ENCODE measurements at places on chromosomes 1 and 21.

DNA sequence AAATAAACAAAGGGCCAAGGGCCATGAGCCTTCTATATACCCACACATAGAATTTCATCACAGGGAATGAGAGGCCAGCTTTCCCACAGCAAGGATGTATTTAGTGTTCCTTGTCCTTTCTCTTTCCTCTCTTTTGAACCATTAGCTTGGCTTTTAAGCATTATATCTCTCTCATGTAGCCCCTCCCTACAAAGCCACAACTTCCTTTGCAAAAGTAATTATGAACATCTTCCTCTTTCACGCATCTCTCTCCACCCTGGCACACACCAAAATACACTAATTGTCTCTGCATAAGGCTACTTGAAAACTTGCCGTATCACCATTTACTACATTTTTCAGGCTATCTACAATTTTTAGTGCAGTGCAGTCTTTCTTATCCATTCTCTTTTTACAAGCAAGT lies 1.9 kb upstream of the AK5 start:
- DNase-seq, result no peak

DNA sequence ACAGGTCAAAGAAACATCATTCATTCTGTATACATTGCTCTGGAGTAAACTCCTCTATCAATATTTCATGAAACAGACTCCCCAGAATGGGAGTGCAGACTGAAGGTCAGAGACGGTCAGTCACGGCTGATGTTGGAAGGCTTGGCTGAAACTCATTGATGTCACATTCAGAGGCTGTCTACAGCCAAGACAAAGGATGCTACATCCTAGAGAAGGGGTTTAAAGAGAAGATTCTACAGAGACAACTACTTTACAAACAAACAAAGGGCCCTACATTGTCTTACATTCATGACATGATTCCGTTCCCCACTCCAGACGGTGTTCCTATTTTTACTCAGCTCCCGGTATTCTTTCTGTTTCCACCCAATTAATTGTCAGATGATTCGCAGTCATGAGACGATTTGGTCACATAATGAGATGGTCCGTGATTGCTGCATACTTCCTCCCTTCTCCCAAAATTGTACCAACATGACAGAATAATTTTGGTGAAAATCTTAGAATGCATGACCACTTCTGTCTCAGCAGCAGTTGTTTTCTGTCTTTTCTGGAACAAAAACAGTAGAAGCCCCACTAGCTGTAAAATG lies 73.8 kb upstream of the VAV3 start:
- DNase-seq, result no peak

DNA sequence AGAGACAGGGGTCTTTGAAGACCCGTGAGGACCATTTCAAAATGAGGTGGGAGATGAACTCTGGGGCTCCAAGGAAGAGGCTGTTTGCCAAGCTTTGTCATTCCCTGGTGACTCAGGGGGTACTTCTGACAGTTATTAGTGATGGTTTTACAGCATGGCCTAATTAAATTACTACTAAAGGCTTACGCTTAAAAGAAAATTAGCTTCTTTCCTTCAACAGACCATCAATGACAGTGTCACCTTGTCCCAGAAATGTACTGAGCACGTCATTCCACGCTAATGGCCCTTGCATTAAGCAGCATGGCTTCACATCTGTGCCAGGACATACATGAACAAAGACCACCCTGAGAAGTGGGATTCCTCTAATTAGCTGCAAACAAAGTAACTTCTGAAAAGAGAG lies 5.1 kb upstream of the UTS2 start:
- DNase-seq, result no peak

- DNase-seq, result no peak
Observed at GRCh38 chr1:155318082-155318481, 2.6 kb upstream of the RUSC1 start.

GRCh38 chr1:231990388-231990787 lies 363.8 kb downstream of the DISC1 start:
- DNase-seq, result no peak

DNA sequence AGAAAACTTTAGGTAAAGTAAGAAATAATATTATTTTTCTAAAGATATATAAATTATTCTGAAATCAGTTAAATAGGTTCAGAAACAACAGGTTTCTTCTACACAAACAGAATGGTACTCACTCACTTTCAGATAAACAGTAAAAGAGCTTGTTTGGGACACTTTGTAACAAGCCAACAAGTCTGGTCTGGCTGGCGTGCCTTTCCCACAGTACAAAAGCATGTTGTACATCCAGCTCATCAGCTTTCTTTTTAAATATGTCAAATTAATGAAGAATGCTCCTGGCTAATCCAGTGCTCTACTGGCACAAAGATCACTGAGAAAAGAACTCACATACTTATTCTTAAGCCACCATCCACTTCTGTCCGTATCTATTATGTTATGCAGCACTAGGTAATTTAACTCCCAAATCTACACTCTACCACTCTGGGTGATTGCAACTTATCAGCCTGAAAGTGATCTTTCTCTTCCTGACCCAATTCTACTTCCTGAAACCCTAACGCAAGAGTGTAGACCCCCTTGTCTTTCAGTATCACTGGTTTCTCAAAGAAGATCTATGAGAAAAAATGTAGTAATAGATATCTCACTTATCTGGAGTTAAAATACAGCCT lies 32.6 kb downstream of the TRIT1 start:
- DNase-seq, result no peak

DNA sequence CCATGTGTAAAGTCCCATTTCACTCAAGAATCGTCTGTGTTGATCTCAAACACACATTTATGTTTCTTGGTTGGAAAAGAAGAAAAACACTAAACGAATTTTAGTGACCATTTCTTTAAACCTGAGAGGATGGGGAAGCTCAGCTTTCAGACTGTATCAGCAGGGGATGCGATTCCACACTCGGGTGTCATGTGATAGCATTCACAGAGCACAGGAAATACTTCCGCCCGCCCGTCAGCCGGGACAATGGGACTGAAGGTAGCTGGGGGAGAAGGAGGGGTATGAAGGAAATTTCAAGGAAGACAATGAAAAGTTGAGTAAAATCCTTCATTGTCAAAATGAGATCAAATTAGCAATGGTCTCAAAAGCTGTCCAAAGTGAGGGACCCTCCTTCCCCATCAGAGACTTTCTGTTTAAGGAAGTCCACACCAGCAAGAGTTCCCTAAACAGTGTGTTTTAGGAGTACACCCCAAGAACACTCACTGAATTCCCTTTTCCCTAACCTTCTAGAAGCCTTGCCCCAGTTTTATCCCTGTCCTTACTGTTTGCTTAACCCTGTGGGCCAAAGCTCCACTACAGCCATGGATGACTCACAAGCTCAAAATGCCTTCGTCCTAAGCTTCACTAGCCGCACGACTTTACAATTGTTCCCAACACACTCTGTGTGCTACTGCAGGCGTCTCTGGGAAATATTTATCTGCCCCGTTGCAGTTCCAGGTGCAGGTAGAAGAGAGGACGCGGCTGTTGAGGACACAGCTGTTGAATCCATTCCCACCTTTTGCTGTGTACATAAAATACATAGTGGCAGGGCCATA lies 51.4 kb upstream of the SIM2 start:
- DNase-seq, result no peak

GRCh38 chr1:188949701-188950100 lies 1528.0 kb downstream of the BRINP3 start:
- no peak for DNase-seq

- no peak for DNase-seq
Observed at GRCh38 chr1:85463731-85464496, 1.0 kb downstream of the DDAH1 start.

DNA sequence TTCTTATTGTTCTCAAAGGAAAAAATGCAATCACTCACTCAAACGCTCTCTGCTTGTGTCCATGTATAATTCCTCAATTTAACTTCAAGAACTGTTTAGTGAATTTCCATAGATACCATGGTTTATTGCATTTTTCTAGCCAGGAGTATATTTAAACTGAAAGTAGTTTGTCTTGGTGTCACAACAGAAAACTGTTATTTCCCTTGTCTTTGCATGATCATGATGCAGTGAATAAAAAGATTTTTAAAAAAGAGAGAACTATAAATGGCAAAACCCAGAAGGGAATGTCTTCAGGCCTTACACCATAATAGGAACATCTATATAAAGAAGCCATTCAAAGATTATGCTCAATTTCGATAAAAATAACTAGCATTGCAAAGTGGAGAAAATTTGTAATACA lies 523.5 kb upstream of the ADGRL4 start:
- no peak for DNase-seq

- no peak for DNase-seq
Observed at GRCh38 chr1:25700626-25701025, 84.0 kb downstream of the MAN1C1 start.

All from stimulated activated CD4-positive, alpha-beta T cell treated with anti-CD3 and anti-CD28 coated beads, TNF-alpha, amount 100 ng/mL, for 48 hours (primary cell).